ENCODE measurements at places on chromosomes 1 and 21. TPM values are rescaled to one million over a fixed set of nuclear protein-coding genes. Genes with fewer than 3 reads are reported as not detected.

DNA sequence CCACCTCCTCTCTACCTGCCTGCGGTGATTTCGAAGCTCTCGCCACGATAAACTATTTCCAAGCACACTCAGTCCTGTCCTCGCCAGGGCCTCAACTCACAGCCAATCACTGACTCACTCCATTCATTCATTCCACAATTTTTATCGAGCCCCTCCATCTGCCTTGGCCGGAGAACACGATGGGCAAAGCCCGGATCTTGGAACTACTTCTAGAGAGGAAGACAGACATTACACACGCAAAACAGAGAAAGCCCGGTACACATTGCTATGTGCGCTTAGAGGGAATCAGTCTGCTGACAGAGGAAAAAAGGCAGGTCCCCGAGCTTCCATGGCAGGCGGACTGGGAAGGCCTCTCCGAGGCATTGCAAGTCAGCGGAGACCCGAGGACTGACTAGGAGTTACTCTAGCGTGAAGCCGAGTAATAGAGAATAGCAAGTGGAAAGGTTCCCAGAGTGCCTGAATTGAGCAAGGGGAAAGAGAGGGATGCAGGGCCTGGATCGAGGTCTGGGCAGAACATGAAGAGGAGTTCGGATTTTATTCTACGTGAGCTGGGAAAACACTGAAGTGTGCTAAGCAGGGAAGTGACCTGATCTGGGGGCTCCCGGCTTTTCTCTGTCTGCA, 54.2 kb upstream of the DNAJC6 start:
- DNase-seq: no peak

DNA sequence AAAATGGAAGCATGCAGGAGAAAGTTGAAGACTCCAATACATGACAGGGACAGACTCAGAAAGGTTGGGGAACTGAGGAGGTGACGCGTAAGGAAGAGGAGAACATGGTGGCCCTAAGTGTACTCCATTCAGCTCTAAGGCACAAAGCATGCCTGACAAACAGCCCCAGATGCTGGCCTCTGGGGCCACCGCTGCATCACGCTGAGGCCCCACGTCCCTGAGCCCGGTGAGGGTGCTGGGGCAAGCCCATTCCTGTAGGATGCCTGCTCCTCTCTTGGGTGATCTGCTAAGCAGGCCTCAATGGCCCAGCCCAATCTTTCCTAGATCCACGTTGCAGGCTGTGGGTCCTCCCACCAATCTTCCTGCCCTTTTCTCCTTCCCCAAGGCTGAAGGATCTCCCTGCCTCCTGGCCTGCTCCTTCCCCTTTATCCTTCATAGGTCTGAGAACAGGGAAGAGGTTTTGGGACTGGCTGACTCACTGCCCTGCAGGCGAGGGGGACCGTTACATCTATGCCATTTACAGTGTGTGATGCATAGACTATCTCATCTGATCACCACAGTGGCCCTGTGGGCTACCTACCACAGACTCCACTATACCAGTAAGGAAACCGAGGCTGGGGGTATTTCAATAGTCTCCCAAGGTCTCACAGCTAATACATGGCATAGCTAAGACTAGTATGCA, 16.8 kb upstream of the NID1 start:
- DNase-seq: no peak

- DNase-seq: no peak
Measured at GRCh38 chr1:115326419-115326818, 11.6 kb downstream of the NGF start.

DNA sequence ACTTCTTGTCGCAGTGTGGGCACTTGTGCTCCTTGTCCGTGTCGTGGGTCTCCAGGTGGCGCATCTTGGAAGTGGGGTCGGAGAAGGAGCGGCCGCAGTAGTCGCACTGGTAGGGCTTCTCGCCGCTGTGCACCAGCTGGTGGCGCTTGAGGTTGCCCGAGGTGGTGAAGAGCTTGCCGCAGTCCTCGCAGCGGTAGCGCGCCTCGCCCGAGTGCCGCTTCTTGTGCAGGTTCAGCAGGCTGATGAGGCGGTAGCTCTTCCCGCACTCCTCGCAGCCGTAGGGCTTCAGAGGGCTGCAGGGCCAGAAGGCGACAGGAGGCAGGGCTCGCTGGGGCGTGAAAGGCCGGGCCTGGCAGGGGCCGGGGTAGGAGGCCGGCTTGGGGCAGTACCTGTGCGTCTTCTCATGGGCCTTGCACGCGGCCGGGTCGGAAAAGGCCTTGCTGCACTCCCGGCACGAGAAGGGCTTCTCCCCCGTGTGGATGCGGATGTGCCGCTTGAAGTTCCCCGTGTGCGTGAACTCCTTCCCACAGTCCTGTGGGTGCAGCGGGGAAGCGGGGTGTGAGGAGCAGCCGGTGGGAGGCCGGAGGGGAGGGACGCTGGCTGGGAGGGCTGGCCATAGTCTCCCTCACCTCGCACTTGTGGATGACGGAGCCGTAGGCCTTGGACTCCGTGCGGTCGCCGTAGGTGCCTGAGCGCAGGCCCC, 31.4 kb downstream of the ZBTB17 start:
- DNase-seq: no peak

DNA sequence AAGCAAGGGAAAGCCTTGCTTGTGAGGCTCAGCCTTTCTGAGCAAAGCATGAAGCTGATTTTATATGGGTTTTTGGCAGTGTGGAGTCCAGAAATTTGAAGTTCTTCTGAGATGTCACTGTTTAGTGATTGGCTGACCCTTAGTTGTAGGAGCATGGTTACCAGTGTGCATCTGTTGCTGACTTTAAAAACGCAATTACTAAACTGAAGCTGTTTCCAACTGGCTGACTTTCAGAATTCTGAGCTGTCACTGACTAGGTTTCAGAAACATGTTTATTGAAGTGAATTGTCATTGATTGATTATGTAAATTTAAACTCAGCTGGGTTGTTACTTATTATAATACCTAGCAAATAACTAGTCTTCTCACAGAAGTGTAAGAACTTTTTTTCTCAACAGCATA, 89.4 kb downstream of the PDE4B start:
- no peak for DNase-seq

KDF1 gene
- 0.96 TPM for total RNA-seq

All from Caki2 (cell line).